Brain pericyte (primary cell): ENCODE measurements at places on chromosomes 12 and 14.

- DNase-seq, result no peak
Observed at GRCh38 chr14:74459976-74460375, 33.1 kb downstream of the NPC2 start.

GRCh38 chr14:52073251-52073650 is 4.4 kb upstream of the NID2 start:
- DNase-seq, result no peak

- DNase-seq, result no peak
Observed at GRCh38 chr12:43896496-43896895, 60.6 kb downstream of the TMEM117 start.

GRCh38 chr12:60874091-60874490 is 1278.3 kb downstream of the SLC16A7 start:
- no peak for DNase-seq

- DNase-seq, result no peak
Observed at GRCh38 chr12:72270246-72270645, 1.9 kb upstream of the TRHDE start.

DNA sequence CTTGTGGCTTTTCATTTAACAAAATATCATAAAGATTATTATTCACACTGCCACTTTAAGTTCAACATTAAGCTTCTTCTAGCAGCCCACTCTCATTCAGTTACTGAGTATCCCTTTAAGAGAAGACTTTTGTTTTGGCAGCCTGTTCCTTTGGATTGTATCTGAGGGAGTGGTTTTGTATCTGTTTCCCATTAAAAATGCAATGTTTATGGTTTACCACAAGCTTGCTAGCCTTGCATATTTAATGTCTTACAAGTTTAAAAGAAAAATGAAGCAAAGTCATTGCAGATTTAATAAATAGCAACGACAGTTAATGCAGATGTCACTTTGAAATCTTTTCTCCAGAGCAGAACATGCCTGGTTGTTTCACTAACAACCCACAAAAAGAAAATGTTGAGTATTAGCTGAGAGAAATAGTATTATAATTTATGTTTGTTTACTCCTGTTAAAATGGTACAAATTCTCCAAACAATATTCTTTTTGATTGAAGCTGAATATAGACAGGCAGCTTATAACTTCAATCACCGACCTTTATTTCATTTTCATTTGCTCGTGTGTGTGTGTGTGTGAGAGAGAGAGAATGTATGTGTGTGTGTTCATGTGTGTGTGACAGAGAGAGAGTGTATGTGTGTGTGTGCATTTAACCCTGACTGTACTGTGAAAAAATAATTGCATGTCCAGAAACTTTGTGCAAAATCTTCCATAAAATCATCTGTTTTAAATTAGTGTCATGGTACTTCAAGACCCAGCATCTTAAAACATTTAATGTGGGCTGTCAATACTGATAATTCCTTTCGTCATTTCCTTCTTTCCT is 1.8 kb downstream of the DCN start:
- no peak for DNase-seq

DNA sequence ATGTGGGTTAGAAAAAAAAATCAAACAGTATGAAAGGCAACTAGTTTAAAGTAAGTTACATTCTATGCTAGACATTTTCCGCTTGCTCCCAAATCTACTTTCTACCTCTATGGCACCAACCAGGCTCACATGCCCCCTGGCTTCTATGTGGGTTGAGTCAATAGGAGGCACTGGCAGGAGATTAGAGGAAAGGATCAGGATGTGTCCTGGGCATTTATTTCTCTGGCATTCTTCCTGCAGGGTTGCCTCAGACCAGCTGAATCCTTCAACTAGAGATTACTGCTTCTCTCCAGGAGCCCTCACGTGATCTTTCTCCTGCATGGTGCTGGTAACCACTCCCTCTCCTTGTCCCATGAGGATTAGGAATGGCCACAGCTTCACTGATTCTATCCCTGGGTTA is 14.9 kb upstream of the CCDC60 start:
- DNase-seq, result no peak

DNA sequence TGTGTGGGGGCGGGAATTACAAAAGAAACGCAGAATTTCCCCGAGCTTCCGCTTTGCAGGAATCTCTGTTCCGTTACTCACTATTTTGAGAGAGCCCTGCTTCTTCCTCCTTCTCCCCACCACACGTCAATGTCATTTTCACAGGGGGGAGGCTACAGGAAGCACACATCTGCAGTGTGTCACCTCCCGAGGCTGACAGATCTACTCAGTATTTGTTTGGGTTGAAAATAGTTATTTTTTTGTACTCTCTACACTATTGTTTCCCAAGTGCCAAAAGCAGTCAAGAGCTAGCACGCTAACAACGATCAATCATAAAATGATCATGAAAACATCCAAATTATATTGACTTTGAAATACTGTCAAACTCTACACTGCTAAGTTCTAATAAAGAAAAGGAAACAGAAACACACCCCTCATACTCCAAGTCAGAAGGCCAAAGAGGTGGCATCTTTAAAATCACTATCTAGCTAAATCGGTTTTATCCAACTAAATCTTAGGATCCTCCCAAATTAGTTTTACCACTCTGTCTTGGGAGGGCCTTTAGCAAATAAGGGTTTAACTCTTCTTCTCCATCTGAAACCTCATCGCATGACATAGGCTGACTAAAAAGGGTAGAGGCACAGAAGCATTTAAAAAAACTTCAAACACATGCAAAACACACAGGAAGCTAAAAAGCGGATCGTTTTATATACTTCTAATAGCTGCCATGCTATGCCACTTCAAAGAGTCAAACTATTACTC is 51.8 kb downstream of the FOXN3 start:
- DNase-seq, result no peak

DNA sequence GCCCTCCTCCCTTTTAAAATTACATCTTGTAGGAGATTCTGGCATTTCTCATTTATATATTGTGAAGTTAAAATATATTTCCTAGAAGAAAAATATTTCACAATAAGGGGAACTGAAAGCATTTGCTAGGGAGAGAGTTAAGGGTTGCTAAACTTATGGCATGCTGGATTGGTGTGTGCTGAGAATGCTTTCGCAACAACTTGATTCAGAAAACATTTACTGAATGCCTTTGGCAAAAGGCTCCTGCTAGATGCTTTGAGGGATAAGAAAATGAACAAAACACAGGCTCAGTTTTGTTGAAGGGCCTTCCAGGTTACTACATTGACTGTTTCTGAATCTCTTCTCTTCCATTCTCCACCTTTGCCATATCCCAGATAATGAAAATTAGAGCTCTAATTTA is 67.5 kb downstream of the DIP2B start:
- no peak for DNase-seq

- DNase-seq, result no peak
Observed at GRCh38 chr12:70966046-70966445, 45.5 kb upstream of the PTPRR start.

GRCh38 chr14:74425525-74426201 is 347 bp downstream of the SYNDIG1L start:
- no peak for DNase-seq

DNA sequence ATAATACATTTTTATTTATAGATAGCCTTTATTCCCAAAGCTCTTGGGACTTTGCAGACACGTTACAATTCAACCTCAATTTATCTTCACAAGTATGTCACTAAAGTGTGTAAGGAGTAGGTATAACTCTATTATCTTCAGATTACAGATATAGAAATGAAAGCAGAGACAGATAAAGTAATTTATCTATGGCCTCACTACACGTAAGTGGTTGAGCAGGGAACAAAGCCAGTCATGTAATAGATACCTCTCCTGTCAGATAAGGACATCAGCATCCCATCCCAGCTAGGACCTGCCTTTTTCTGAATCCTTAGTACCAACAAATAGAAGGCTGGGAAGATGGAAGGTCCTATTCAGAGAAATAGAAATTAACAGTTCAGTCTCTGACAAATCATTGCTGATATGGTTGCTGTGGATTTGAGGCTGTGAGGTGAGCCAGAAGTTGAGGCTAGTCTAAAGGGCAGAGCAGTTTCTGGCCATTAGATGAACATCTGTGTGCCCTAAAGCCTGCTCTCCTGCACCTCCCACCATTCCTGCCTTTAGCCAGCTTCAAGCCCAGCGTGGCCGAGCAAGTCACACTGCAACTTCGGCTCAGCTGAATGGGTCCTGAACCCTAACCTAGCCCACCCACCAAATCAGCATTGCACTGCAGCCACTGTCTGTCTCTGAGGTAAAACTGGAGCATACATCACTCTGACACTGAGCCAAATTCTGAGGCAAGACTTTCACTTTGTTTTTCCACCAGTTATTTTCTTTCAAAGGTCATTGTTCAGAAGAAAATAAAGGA is 71.1 kb upstream of the PLEKHA5 start:
- no peak for DNase-seq

GRCh38 chr14:71314717-71315116 is 407.5 kb downstream of the PCNX1 start:
- DNase-seq, result no peak

GRCh38 chr14:35897616-35898111 is 71.5 kb downstream of the BRMS1L start:
- no peak for DNase-seq

- no peak for DNase-seq
Observed at GRCh38 chr14:104594310-104595046, 10.1 kb downstream of the TMEM179 start.

DNA sequence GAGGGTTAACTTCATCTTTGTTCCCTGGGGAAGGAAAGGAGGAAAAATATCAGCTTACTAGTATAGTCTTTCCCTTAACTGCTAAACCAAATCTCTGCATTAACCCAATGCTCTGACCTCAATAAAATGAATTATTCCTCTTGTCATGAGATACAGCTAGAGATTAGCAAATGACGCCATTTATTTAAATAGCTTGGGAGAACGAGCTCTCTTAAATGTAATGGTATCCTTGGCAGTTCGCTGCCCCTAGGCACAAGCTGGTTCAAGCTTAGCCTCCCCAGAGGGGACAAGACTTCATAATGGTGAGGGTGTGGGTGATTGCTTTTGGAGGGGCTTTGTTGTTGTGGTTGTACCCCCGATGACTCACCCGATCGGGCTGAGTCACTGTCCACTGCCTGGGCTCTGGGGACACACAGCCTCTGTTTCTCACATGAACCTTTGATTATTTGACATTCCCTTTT is 19.6 kb downstream of the FNTB start:
- DNase-seq, result no peak

DNA sequence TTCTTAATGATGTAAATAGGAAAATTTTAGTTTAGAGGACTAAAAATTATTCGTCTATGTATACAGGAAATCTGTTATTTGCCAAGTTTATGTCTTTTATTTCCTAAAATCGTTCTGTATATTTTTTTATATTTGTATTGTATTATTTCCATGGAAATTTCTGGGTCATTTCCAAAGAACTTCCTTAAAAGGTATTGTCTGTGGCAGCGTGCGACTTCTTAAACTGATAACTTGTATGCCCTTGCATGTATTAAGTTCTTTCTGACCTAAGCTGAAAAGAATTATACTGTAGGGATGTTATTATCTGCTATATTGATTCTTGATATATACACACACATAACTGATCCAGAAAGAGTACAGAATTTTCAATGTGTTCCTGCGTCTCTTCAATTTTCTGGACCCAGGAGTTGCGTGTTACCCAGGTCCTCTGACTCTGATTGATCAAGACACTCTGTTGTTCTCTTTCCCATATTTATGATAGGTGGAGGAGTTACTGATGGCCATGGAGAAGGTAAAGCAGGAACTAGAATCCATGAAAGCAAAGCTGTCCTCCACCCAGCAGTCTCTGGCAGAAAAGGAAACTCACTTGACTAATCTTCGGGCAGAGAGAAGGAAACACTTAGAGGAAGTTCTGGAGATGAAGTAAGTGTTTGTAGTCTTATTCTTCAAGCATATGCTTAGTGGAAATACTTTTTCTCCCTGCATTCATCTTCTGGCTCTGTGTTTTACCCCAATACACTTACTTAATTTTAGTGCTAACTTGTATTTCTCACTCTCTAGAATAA is 298.5 kb downstream of the ERC1 start:
- DNase-seq, result no peak

DNA sequence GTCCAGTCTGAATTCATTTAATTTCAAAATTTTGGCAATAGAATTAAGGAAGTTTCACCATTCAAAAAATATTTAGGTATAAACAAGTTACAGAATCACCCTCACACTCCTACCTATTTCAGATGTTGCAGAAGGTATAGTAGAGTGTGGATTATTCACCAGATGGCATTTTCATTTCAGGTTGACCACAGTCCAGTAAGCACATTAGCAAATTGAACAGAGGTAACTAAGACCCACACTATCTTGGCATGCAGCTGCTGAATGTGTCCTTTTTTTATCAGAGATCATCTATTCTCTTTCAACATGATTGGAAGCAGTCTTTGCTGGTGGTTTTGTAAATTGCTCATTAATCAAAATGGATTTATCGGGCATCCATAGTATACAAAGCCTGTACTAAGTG is 151.8 kb upstream of the GARIN6 start:
- DNase-seq, result no peak

- no peak for DNase-seq
Observed at GRCh38 chr12:120075034-120075616, 41.4 kb downstream of the RAB35 start.

DNA sequence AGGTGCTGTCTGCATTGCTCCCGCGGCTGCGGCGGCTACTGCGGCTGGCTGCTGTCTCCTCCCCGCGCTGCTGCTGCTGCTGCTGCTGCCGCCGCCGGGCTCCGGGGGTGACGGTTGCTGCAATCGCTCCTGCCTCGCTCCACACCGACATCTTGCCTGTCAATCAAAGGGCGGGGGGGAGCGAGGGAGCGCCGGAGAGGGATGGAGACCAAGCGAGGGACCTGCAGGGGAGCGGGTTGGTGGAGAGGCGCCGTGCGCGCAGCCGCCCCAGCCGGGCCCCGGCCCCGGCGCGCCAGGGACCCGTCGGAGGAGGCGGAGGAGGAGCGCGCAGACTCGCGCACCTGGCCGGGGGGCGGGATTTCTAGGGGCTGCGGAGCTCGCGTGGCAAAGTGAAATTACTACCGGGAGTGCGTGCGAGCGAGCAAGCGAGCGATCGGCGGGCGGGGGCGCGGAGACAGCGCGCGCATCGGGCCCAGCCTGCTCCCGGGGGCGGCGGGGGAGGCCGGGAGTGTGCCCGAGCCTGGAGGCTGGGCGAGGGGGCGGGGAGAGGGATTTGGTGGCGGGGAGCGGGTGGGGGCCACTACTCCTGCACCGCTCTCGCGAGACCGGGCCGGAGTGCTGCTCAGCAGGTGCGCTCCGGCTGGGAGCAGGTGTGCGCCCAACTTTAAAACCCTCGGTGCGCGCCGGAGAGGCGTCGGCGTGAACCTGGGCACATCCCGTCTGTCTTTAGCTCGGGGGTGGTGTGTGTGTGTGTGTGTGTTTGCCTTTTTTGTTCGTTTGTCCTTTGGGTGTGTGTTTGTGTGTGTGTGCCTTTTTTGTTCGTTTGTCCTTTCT is at the start of gene KSR2:
KSR2 (minus strand) TSS at position 165 of the 834 bp plus-strand sequence. CDS start 735 bp downstream, outside the sequence.
- no peak for DNase-seq

GRCh38 chr12:121036810-121037326 is 2.2 kb downstream of the OASL start:
- no peak for DNase-seq

DNA sequence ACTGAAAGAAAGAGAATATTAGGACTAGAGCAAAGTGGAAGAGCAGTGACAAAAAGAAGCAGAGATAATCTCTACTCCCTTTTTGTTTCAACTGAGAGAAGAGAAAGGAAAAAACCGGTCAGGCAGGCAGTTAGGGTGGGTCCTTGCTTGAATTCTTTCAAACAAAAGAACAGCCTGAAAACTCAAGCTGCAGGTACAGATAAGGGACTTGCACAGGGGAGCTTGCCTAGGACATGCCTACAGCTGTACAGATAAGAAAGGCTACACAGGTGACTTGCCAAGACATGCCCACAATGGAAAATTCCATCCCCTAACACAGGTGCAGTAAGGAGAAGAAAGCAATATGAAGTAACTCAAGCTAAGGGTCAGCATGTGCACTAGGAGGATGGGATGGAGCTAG is 532.2 kb upstream of the MIS18BP1 start:
- DNase-seq, result no peak
